Pulmonary artery endothelial cell (primary cell): ENCODE measurements at places on chromosomes 3 and 15. TPM values are rescaled to one million over a fixed set of nuclear protein-coding genes. Genes with fewer than 3 reads are reported as not detected.
A peak's percentile ranks its signal among the peaks of the same experiment; 100 is the strongest.

GRCh38 chr15:47669221-47669620 lies 48.1 kb upstream of the SEMA6D start:
- no peak for DNase-seq

GRCh38 chr3:15795651-15796308 lies 2.0 kb downstream of the ANKRD28 start:
- no peak for DNase-seq

- no peak for DNase-seq
Measured at GRCh38 chr15:80216141-80216540, 35.9 kb downstream of the CTXND1 start.

GRCh38 chr3:106144030-106144429 lies 275.2 kb upstream of the CBLB start:
- no peak for DNase-seq

DNA sequence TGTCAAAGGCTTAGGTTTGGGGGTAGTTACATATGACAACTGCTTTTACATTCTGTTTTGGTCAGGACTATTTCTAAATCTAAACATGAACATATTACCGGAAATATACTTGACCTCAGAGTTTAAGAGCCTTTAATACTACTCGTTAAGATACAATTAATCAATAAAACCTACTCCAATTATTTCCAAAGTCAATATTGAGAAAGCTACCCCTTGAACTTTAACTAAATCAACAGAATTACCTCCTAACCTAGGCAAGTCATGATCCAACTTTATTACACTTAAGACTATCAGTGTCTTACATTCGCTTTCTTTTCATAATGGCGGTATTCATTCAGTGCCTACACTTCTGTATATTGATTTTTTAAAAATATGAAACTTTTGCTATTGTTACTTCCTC lies 107.7 kb downstream of the RAP2B start:
- DNase-seq, result no peak

DNA sequence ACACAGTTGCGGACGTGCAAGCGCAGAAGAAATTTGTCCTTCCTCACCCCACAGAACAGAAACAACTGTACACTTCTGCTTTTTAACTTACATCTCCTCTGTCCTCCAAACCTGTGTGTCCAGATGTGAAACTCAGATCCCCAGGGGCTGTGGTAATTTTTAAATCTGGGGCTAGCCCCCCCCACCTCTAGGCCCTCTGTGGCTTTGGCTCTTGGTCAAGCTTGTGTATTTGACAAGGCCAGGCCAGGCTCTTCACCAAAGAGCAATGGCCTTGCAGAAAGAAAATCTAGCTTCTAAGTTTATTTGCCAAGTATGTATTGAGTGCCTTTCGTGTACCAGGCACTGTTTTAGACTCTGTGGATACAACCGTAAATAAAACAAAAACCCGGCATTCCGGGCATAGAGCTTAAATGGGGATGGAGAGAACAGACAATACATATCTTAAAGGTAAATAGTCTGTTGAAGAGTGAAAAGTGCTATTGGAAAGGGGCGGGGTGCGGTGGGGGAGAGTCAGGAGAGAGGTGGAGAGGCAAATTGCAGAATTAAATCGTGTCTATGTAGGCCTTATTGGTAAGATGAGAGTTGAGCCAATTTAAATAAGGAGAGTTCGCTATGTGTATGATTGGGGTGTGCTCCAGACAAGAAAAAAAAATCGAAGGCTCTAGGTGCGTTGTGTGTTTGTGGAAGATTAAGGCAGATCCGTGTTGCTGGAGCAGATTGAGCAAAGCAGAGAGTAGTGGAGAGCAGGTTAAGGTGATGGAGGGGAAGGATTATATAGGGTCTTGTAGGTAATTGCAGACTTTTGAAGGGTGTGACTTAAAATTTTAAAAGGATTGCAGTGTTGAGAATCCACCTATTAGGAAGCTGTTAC lies 781 bp upstream of the DPH6 start:
- DNase-seq, result no peak

- DNase-seq, result no peak
Measured at GRCh38 chr3:159765860-159766294, 222.8 kb upstream of the IL12A start.

- DNase-seq, result no peak
Measured at GRCh38 chr15:80483725-80484161, 79.6 kb downstream of the ARNT2 start.

- no peak for DNase-seq
Measured at GRCh38 chr3:43699864-43700263, 9.1 kb downstream of the ABHD5 start.

- no peak for DNase-seq
Measured at GRCh38 chr3:12455740-12456139, 28.5 kb upstream of the TSEN2 start.

DNA sequence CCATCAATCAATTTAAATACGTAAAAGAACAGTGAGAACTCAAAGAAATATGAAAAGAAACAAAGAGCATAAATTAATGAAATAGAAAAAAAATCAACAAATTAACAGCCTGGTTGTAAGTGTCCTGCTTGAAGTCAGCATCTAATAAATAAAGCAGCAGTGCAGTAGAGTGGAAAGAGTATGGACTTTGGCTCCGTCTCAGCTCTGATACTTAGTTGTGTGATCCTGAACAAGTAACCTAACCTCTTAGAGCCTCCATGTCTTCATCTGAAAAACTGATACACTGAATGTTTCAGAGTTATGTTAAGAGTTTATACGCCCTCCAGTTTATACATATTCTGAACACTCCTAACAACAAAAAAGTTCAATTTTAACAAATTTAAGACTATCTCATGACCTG lies 44.6 kb downstream of the TFDP2 start:
- DNase-seq, result no peak

GRCh38 chr3:20075197-20075596 lies 35.0 kb downstream of the KAT2B start:
- no peak for DNase-seq

DNA sequence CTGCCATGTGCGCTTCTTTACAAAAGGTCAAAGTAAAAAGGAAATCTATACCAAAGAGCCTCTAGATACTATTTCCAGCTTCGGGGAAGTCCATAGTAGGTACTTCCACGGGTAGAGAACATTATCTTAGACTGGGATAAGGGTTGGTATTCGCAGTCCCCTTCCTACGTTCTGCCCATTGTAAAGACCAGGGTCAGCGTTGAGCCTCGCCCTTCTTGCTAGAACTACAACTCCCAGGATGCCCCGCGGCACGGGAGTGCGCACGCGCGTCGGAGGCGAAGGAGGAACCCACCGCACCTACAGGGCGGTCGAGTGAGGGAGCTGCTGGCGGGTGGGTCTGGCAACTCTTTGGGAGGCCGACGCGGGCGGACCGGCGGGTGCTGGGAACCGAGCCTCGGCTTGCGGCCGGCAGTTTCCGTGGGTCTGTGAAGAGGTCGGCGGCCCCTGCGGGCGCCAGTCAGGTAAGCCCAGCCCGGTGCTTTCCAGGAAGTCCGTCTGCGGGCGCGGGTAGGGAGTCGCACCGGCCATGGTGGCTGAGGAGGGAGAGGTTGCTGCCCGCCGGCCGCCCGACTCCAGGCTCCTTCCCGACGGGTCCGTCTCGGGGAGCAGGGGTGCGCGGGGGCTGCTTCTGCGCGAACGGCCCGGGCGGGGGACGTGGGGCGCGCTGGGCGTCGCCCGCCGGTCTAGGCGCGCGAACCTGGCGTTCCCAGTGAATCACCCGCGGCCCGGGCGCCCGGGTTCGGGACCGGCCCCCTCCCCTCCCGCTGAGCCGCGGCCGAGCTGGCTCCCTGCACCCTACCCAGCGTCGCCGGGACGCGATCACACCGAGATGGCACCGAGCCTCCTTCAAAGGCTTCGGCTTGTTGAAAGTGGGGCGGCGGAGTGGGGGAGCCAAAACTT lies at the start of gene TMOD3:
TMOD3 (plus strand) TSS at position 278 of the 900 bp plus-strand sequence. CDS start 33,232 bp downstream, outside the sequence.
- peak; percentile 65 for DNase-seq

DNA sequence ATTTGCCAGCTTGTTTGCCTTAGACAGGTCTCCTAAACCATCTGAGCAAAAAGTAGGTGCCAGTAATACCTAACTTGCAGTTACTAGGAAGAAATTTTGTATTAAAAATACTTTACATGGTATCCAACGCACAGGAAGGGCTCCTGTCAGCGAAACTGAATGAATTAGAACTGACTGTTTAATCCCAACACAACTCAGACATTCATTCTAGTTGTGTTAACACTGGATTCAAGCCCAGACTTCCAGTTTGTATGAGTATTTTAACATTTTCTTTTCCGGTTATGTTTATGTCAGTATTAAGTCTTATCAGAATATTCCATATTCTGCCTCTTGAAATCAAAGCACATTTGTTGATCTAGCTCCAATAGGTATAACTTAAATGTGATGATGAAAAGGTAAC lies 82.0 kb upstream of the SOX2 start:
- peak; percentile 30 for DNase-seq

- DNase-seq, result no peak
Measured at GRCh38 chr3:117305681-117306080, 596.1 kb downstream of the TUSC7 start.

DNA sequence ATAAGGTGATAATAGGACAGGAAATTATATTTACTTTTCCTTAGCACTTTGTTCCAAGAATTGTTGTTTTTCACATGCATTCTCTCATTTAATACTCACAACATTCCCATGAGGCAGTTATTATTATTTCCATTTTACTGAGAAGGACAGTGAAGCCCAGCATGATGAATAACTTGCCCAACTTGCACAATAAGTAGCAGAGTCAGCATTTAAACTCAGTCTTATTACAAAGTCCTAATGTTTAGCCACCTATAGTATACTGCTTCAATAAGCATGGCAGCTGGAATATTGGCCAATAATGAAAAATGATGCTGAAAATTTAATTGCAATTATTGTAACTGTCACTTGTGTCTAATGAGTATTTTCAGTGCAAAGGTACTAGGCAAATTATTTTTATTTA lies 45.7 kb downstream of the SYNPR start:
- DNase-seq, result no peak

DNA sequence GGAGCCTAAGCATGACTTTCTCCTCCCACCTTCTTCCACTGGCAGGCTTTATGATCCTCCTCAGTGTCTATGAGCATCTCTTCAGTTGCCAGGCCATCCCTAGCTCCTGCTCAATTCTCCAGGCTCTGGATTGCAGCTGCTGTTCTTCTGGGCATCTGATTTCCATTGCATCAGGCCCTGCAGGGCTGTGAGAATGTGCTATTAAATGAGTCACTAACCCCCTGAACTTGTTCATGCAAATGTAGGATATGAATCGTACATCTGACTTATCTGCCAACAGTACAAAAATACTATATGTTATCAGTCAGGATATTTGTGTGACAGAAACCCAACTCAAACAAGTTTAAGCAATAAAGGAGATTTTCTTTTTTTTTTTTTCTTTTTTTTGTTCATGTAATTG lies 11.9 kb downstream of the GPR176 start:
- DNase-seq, result peak; percentile 61

DNA sequence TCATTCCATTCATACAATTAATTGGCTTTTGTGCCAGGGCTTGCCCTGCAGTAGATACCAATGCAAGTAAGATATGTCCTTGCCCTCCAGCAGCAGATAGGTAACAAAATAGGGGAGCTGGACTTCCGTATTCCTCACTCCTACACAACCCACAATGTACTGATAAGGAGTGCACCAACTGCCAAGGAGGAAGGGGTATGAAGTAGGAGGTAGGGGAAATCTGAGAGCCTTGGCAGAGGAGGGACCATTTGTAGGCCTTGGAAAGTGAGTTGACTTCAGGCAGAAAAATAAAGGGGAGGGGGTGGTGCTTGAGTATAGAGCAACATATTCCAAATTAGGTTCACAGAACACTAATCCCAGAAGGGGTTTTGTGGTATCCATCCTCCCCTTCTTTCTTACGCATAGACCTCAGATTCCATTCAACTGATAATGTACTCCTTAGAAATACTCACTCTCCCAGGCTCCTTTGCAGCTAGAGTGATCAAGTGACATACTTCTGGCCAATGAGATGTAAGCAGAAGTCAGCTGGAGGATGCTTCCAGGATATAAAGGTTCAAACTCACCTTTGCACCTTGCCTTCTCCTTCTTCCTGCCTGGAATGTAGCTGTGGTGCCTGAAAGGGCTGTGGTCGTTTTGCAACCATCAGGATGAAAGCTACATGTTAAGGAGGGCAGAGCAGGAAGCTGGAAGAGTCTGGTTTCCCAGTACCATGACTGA lies 127.1 kb upstream of the SMAD3 start:
- no peak for DNase-seq

DNA sequence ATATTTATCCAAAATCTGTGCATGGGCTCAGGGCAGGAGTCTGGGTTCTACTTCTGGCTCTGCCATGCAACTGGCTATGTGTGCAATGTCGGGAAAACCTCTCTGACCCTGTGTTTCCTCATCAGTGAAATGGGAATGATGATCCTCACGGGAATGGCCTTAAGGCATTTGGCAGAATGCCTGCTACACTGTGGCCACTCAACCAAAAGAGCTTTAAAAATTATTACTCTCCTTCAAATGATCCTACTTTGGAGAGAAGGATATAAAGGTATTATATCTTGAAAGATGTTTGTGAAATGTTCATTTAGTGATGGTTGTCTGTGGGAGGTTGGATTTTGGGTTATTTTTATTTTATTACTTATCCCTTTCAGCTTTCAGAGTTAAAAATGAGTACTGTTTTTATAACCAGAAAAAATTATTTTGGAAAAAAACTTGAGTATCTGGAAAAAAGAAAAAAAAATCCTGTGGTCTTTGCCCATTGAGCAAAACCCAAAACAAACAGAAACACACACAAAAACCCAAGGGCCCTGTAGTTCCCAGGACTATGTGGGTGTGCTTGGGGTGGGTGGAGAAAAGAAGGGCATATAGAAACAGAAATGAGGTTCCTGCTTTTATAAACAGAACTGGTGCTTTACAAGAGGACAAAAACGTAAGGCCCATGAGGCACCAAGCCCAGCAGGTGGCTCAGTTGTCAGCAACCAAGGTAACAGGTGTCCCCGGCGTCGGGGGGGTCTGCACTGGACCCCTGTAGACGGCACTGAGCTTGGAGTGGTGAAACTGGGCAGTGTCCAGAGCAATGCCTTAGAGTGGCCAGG lies 22.0 kb downstream of the RGMA start:
- DNase-seq, result no peak

GRCh38 chr3:57910990-57911389 lies 97.2 kb upstream of the FLNB start:
- DNase-seq, result no peak

Gene CA12
- total RNA-seq, result 2.0 and 2.5 TPM in 2 replicates

Gene CDC25A
- 15.8 and 27.2 TPM in 2 replicates for total RNA-seq

Gene ISLR
- not detected in 2 replicates for total RNA-seq

Gene NEK10
- 4.7 and 5.6 TPM in 2 replicates for total RNA-seq

Gene TRIM42
- not detected in 2 replicates for total RNA-seq

Gene GOLGA8O
- total RNA-seq, result 0.20 and 0.53 TPM in 2 replicates

Gene IMPG2
- 0.33 and 0.78 TPM in 2 replicates for total RNA-seq

Gene IQCF5
- total RNA-seq, result not detected in 2 replicates

Gene MLF1
- 4.3 and 6.3 TPM in 2 replicates for total RNA-seq
